A549 treated with Hydrocortisone at 1 μM for 4 hours (cell line): ENCODE measurements at places on chromosomes 2 and 18. TPM values are rescaled to one million over a fixed set of nuclear protein-coding genes. Genes with fewer than 3 reads are reported as not detected.

The TEX44 gene
- total RNA-seq = not detected in 5 replicates

The ANKRD30B gene
- not detected in 5 replicates for total RNA-seq

The FAM228A gene
- total RNA-seq = not detected in 5 replicates

The CYP27A1 gene
- 0.05 to 0.21 TPM (median 0.15 TPM) in 5 replicates for total RNA-seq

The CD302 gene
- total RNA-seq = 1.9 to 2.5 TPM (median 2.5 TPM) in 5 replicates

The ASPRV1 gene
- 0.22 to 0.44 TPM (median 0.25 TPM) in 5 replicates for total RNA-seq

The SYT4 gene
- not detected in 5 replicates for total RNA-seq

The FAM98A gene
- 63.9 to 161 TPM (median 66.6 TPM) in 5 replicates for total RNA-seq

The ST8SIA3 gene
- not detected in 5 replicates for total RNA-seq

The CACNB4 gene
- 0.09 to 0.26 TPM (median 0.15 TPM) in 5 replicates for total RNA-seq

The NYAP2 gene
- total RNA-seq = 0.02 TPM in 1 of 5 replicates, not detected in the others

The CCDC148 gene
- total RNA-seq = 0.30 to 0.45 TPM (median 0.33 TPM) in 5 replicates

The GALR1 gene
- not detected in 5 replicates for total RNA-seq

The GPR35 gene
- 0.61 to 0.90 TPM (median 0.87 TPM) in 5 replicates for total RNA-seq

The FBXO15 gene
- 0.67 to 1.1 TPM (median 0.92 TPM) in 5 replicates for total RNA-seq

The RGPD3 gene
- 0.06 to 0.23 TPM (median 0.17 TPM) in 5 replicates for total RNA-seq

The ANKRD62 gene
- not detected in 5 replicates for total RNA-seq

The EML6 gene
- 1.0 to 1.6 TPM (median 1.4 TPM) in 5 replicates for total RNA-seq

The RNF144A gene
- total RNA-seq = 6.5 to 9.9 TPM (median 8.7 TPM) in 5 replicates

The EPB41L3 gene
- 0.16 to 0.28 TPM (median 0.25 TPM) in 5 replicates for total RNA-seq
